ENCODE measurements at places on chromosomes 4 and X. TPM values are rescaled to one million over a fixed set of nuclear protein-coding genes. Genes with fewer than 3 reads are reported as not detected.

DNA sequence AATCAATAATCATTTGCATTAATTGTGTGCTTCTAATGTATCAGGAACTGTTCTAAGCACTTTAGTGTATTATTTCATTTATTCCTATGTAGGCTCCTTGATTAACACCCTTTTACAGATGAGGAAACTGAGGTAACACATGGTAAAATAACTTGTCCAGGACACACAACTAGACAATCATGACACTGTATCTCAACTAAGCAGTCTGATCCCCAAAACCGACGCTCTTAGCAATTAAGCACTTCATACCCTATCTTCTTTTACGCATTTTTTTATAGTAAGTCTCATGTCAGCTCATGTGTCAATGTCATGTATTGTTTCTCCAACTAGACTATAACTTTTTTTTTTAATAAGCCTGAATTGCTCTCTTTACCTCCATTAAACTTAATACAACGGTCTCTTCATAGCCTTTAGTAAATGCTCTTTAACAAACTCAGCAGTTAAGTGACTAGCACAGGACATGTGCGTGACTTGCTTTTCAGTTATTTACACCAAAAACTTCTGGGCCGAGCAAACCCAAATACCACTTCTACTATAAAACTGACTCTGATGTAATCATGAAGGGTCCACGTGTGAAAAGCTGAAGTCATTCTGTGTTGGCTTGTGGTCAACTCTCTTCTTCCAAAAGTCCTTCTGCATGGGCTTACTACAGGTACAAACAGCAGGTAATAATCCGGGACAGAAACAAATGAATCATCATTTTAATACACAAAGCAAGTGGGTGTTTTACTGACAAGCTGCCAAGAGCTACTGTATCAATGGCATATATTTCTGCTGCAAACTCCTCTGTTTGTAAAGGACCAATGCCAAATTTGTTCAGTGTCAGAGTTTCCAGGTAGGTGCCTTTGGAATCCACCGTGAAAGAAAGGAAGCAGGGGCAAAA is 7.9 kb upstream of the AMBN start:
- DNase-seq: no peak

GRCh38 chrX:3345281-3346191 is 916 bp downstream of the MXRA5 start:
- peak; percentile 61 for DNase-seq

DNA sequence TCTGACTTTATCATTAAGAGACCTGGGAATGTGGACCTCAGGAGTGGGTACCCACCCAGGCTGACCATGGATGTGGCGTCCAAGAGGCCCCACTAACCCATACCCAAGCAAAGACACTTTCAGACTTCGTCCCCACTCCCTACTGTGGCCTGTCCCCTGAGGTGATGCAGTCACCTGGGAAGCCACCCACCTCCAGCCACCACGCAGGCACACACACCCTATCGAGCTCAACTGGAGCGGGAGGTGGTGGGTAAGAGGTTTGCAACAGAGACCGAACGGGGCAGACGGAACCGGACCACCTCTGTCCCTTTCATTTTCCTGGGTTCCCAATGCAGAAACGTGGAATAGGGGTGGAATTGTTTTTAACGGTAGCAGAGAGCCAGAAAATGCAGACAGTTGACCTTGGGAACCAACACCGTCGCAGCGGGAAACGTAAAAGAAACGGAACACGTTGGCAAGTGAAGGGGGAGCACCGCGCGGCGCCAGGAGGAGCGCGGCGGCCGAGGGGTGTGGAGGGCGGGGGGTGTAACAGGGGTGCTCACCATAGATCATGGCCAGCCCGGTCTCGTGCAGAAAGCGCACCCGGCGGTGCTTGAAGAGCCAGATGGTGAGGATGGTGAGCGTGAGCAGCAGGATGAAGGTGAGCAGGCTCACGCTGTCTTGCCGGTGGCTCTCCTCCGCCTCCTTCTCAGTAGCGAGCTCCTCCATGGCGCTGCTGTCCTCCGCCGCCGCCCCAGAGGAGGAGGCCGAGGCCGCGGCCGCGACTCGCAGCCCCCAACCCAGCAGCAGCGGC is 559 bp downstream of the SLC9A7 start:
- DNase-seq: peak; percentile 56

DNA sequence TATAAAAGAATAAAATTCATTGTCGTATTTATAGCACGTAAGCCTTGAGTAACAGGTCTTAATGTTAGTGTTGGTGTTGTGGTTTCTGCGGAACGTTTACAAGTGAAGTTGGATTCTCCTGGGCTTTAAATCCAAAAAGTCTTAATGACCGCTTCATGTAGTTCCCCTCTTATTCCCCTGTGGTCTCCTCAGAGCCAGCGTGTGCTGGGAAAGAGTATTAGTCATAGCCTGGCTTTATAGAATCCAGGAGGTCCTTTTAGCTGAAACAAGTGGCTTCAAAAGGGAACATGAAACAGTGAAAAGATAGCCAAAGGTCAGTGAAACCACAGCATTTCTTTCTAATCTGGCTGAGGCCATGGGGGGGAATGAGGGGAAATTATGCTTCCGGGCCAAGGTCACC is 79.1 kb downstream of the CLCN4 start:
- no peak for DNase-seq

- DNase-seq: peak; percentile 67
Measured at GRCh38 chrX:119410027-119410819, 11.1 kb downstream of the SLC25A43 start.

AMER1 gene
- 3.2 TPM for total RNA-seq

DTHD1 gene
- 0.07 TPM for total RNA-seq

Data from psoas muscle (tissue), 8 donors.